Caudate nucleus (tissue), 63 donors: ENCODE measurements at places on chromosomes 1 and 21.

DNA sequence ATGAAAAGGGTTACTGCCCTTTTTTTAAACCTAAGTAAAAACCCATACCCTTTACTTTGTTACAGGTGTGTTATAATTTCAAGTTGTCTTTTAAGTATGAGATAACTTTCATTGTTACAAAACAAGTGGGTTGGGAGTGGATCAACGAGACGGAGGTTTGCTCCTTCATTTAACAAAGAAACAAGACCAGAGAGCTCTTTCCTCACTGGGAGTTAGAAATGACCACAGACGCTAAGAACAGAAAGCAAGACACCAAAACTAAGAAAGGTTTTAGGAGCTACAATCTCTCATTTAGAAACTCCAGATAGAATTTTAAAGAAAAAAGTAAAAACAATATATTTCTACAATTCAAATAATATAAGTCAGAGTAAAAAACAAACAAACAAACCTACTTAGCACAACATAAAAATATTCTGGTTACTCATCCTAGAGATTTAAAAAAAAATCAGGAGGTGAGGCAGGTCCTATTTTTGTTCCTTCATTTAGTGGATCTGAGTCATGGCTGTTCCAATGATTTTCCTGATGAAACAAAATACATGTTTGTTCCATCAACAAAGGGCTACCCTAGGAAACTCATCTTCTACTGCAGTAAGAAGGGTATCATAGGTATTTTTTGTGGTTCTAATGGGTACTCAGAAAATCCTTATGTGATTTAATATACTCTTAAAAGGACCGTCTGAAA lies 33.0 kb downstream of the APP start:
- no peak for DNase-seq

DNA sequence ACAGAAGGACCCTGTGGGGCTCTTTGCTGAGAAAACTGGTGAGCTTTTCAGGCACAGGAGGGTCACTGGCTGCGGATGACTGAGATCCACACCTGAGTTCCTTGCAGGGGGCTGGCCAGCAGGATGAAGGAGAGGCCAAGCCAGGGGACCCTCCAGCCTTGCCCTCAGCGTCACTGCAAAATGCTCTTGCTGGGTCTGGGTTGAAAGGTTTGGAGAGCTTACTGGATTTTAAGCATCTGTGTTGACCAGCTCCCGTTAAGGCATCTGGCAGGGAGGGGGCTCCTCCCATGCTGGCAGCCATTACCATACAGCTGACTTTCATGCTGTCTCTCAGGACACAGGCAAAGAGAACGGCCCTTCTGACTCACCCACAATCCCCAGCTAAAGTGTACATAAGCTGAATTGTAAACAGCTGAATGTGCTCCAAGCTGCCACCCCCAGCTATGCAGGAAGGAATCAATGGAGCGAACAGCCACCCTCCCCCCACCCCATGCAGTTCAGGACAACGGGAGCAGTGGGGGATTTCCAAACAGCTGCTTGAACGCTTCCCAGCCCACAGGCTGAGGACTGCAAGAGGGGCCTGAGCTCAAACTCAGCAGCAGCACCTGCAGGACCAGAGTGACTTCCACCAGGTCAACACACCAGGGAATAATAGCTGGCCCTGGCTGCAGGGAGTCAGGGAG lies 21.3 kb upstream of the A3GALT2 start:
- DNase-seq: peak; percentile 50

DNA sequence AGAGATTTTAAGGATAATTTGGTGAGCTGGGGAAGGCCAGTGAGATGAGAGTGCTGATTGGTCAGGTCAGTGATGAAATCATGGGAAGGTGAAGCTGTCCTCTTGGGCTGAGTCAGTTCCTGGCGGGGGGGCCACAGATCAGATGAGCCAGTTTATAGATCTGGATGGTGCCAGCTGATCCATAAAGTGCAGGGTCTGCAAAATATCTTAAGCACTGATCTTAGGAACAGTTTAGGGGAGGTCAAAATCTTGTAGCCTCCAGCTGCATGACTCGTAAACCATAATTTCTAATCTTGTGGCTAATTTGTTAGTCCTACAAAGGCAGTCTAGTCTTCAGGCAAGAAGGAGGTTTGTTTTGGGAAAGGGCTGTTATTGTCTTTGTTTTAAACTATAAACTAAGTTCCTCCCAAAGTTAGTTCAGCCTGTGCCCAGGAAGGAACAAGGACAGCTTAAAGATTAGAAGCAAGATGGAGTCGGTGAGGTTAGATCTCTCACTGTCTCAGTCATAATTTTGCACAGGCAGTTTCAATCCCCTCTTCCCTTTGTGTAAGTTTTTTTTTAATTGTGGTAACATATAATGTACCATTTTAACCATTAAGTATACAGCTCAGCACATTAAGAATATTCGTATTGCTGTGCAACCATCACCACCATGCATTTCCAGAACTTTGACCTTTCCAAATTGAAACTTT lies 39.4 kb downstream of the PTAFR start:
- no peak for DNase-seq

DNA sequence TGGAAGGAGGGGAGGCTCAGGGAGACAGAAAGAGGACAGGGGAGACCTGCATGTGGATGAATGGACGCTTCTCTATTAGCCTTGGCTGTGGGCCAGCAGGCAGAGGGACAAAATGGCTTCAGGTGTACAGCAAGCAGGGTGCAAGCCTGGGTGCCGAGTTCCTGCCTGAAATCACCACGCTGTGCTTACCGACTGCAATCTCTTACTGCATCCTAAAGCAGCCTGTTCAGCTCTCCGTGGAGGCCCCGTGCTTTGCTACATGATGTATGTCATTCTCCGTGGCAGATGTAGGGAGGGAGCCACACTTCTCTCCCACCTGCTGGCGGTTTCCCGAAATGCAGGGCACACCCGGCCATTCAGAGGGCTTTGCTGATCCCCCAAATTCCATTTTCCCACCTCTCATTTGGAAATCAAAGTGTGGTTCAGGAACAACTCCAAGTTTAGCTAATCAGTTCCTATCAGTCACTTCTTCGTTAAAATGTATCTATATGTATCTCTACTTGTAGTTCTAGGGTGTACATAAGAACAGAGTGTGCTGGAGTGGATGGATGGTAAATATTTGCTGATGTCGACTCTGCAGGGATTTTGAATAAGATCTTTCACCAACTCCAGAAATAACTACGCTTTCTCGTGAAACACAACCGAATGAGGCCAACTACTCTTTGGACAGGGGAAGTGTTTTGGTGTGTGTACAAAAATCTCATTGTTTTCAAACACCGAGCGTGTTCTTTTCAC lies 122.3 kb upstream of the BACE2 start:
- no peak for DNase-seq

GRCh38 chr1:216448011-216448510 lies 24.8 kb upstream of the USH2A start:
- no peak for DNase-seq

- DNase-seq: no peak
These were observed 100.1 kb upstream of the JUN start for GRCh38 chr1:58883888-58884482.

- no peak for DNase-seq
These were observed at the start of gene RASAL2 for GRCh38 chr1:178093951-178094738. Gene RASAL2, plus strand, starts transcription at chr1:178094104. Its CDS starts 389 bp downstream, at chr1:178094493.

DNA sequence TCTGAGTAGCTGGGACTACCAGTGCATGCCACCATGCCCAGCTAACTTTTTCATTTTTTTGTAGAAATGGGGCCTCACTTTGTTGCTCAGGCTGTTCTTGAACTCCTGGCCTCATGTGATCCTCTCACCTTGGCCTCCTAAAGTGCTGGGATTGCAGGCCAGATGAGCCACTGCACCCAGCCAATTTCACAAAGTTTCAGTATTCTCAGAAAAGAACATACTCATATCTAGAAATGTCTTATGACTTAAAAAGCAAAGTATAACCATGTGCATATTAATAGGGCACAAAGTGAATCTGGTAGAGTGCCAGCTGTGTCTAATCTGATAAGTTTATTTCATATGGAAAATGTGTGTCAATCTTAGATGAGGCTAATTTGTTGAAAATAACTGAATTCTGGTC lies 87.5 kb upstream of the CACYBP start:
- DNase-seq: no peak

GRCh38 chr1:155982106-155982505 lies 3.8 kb upstream of the ARHGEF2 start:
- no peak for DNase-seq

GRCh38 chr1:18041102-18041501 lies 66.5 kb upstream of the IGSF21 start:
- no peak for DNase-seq

GRCh38 chr21:42280356-42281180 lies 34.6 kb downstream of the TFF3 start:
- DNase-seq: no peak

GRCh38 chr1:38121231-38121680 lies 74.7 kb upstream of the POU3F1 start:
- no peak for DNase-seq

DNA sequence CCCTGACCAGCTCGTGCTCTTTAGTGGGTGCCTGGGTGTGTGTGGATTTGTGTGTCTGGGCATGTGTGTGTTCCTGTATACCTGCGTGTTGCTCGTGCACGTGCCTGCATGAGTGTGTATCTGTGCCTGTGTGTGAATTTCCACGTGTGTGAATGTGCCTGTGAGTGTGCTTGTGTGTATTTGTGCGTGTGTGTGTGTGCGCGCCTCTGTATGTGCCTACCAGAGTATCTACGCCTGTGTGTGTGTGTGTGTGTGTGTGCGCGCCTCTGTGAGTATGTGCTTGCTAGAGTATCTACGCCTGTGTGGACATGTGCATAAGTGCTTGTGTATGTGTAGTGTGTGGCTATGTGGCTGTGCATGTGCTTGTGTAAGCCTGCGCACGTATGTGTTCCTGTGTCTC lies 691 bp upstream of the SELENBP1 start:
- DNase-seq: no peak
